ENCODE measurements at places on chromosomes 3 and 15.
A peak's percentile ranks its signal among the peaks of the same experiment; 100 is the strongest.

GRCh38 chr3:184525337-184526087 is 36.1 kb upstream of the EPHB3 start:
- no peak for DNase-seq

- DNase-seq, result peak; percentile 53
Observed at GRCh38 chr3:194671511-194671899, 486 bp downstream of the LSG1 start.

DNA sequence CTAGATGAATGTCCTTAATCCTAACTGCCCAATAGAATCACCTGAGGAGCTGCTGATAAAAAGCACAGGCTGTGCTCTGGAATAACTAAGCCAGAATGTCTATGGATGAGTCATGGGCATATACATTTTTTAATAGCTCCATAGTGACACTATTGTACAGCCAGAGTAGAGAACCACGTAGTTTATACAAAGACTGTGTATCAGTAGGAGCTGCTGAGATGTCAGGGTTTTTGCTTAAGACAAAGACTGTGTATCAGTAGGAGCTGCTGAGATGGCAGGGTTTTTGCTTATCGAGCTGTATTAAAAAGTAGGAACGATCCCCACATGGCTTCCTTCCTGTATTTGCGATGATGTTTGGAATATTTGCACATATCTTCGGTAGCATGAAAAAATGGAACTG is 137.4 kb downstream of the SV2B start:
- no peak for DNase-seq

GRCh38 chr3:43144761-43145490 is 39.0 kb upstream of the POMGNT2 start:
- DNase-seq, result peak; percentile 31

GRCh38 chr3:10198761-10199649 is 34.3 kb downstream of the IRAK2 start:
- peak; percentile 58 for DNase-seq

DNA sequence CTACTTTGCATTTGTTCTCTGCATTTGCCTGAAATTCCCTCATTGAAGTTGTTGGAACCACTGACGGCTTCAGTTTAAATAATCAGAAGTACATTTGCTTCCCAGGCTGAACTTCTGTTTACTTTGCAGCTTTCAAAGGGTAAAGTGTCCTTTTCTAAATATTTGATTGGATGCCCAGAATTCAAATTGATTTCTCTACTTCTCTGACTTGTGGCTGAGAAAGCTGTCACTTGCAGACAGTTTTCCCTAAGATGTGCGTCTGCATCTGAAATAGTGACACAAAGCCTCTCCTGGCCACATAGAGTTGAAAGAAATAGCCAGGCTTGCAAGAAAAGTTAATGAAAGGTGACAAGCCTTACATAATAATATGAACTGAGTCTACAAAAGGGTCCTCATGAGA is 299.6 kb downstream of the THSD4 start:
- no peak for DNase-seq

DNA sequence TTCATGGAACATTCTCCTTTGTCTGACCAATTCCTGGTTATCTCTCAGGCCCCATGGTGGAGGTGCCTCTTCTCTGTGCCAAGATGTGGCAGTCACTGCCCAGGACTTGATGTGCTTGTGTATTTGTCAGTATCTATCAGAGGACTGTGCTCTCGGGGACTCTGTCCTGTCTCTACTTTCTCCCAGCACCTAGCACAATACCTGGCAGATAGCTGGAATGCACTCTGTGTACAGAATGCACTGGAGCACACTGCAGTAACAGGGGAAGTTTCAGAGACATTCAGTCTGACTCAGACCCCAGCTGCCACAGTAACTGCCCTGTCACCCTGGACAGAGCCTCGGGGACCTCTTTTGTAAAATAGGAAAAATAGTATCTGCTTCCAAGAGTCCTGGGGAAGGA is 34.6 kb upstream of the SV2B start:
- DNase-seq, result no peak

GRCh38 chr3:76362643-76363042 is 577.3 kb upstream of the ZNF717 start:
- no peak for DNase-seq

DNA sequence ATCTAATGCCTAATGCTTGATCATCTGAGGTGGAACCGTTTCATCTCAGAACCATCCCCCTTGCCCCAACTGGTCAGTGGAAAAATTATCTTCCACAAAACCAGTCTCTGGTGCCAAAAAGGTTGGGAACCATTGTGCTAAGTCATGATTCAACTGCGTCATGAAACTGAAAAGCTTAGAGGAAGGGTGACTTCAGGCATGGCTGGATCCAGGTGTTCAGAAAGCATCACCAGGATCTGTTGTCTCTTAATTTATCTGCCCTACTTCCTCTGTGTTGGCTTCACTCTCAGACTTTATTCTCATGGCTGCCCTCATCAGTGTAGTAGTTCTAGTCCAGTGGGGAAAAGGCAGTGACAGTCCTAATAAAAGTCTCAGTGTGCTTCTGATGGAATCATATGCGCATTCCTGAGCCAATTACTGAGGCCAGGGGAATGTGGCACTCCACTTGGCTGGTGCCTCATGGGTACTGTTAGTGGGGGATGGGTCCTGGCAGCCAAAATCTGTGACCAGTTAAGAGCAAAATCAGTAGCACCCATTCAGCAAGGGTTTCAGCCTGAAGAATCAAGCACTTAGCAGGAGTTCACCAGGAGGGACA is 110.3 kb downstream of the WNT5A start:
- DNase-seq, result no peak

DNA sequence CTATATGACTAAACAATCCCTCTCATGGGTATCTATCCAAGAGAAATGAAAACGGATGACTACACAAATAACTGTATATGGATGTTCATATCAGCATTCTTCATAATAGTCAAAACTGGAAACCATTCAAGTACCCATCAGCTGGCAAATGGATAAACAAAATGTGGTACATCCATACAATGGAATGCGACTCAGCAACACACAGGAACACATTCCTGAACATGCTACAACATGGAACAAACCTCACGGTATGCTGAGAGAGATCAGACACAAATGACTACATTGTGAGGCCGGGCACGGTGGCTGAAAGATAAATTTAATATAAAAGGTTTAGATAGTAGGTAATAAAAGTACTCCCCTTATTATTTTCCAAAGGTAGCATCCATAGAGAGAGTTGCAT is 42.6 kb downstream of the CCR4 start:
- DNase-seq, result no peak

GRCh38 chr3:54069961-54070360 is 52.4 kb upstream of the CACNA2D3 start:
- no peak for DNase-seq

- no peak for DNase-seq
Observed at GRCh38 chr3:121493431-121493830, 52.4 kb downstream of the POLQ start.

DNA sequence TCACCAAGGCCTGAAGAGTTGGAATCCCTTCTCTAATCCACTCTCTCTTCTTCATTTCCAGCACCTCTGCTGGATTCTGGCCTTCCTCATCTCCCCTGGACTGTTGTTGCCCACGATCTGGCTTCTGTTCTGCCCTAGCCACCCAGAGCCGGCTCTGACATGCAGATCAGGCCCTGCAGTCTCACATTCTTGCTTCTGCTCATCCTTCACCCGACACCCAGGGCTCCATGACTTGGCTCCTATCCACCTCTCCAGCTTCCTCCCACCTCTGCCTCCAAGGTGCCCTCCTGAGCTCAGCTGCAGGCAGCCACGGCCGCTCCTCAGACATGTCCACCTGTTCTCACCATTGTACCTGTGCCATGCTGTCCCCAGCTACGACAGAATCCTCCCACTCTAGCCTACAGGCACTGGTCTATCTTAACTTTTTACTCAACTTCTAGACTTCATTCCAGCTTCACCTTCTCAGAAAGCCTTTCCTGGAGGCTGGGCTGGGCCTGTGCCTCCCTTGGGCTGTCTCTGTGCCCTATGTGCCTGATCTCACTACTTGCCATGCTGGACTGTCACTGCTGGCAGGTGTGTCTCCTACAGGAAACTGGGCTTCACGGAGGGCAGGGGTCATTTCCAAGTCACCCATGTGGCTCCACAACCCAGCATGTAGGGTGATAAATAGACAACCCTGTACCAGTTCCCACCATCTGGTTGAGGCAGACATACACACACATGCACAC is 16.0 kb upstream of the TBC1D21 start:
- no peak for DNase-seq

DNA sequence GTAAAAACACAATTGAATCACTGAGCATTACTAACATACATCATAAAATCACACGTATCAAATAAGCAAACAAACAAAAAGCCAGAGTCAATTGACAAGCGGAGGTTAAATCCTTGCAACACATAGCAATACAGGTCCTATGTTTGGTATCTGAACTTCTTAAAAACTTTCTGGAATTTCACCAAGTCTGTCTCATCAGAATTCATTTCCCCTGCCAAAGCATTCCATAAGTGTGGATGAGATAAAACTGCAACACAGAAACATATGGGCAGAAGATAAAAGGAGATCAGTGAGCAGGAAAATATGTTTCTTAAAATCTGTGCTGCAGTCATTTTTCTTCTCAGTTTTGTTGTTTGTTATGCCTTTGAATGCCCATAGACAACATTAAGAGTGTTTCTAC is 1155.5 kb downstream of the TBL1XR1 start:
- DNase-seq, result no peak
